ENCODE measurements at places on chromosomes 12 and 14. TPM values are rescaled to one million over a fixed set of nuclear protein-coding genes. Genes with fewer than 3 reads are reported as not detected.
A peak's percentile ranks its signal among the peaks of the same experiment; 100 is the strongest.

DLGAP5 gene
- 11.2 TPM for polyA plus RNA-seq

GRCh38 chr12:40226705-40227104 lies 1.9 kb downstream of the LRRK2 start:
- peak; percentile 54 for DNase-seq

DNA sequence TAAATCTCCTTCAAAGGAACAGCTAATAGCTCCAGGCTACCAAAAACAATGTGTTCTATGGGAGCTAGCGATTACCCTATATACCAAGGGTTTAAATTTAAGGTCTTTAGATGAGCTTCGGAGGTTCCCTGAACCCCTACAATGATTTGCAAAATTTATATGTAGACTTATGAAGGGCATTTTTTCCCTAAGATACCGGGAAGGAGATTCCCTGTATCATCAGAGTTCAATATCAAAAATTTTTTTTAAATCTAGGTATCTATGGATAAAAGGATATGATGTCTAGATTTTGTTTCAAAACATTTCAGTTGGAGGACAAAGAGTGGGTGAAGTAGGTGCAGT lies 17.9 kb upstream of the COL2A1 start:
- DNase-seq, result no peak

C12orf54 gene
- 0.38 TPM for polyA plus RNA-seq

DNA sequence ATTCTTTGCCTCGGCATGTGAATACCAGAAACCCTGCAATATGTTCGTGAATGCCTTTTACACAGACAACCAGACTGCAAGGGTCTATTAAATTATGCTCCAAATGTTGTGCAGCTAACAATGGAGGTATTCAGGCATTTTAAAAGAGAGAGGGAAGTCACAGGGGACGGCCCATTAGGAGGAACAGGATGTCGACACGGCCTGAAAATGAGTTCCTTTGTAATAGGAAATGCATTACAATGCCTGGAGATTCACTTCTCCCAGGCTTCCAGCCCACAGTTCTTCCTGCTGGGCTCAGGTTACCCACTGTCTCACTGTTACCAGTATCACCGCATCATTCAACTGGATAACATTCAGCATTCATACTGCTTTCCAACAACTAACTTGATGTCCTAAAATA lies 2.5 kb downstream of the DUSP6 start:
- DNase-seq, result peak; percentile 31

All from muscle of back (tissue), 13 donors.